ENCODE measurements at places on chromosomes 4 and X.

DNA sequence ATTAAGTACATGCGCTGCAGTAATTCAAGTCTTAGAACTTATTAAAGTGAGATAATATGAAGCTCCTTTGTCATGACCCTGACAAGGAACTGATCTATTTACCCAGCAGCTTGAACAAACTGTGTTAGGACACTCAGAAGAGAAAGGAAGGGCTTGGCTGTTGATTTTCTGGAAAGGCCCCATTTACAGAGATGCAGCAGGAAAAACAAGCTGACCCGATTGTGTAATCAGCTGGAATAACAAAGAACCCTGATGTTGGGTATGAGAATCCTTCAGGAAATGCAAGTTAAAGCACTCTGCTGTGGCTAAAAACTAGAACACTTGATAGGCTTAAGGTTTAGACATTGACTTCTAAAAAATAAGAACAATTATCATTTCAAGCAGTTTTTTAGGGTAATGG is 64.8 kb downstream of the TBC1D9 start:
- DNase-seq = peak; percentile 8

- DNase-seq = no peak
These were observed 55.0 kb downstream of the PSAPL1 start for GRCh38 chr4:7379719-7380118.

DNA sequence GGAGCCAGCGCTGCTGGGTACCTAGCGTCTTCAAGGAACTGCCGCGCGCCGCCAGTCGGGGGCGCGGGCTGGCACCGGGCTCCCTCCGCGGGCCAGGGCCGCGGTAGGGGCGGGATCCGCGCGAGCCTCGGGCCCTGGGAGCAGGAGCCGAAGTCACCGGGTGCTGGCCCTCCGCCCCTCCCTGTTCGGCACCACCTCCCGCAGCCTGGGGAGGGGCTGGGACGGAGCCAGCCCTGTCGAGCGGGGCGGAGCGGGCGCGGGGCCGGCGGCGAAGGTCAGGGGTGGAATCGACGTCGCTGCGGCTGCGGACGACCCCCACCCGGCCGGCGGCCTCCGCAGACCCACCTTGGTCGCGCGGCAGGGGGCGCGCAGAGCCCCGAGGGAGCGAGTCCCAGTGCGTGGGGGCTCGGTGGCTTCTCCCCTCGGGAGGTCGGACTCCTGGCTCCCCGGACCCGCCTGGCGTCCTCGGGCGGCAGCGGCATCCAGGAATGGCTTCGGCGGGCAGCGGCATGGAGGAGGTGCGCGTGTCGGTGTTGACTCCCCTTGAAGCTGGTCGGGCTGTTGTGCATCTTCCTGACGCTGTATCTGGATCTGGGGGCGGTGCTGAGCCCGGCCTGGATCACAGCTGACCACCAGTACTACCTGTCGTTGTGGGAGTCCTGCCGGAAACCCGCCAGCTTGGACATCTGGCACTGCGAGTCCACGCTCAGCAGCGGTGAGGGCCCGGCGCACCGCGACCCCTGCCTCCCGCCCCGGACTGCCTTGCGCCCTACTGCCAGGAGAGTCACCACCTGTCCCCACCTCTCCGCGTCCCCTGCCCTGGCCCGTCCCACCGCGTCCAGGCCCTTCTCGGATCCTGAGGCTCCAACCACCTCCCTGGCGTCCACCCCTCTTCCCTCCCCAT is 50.5 kb upstream of the FAM47C start:
- DNase-seq = no peak

- no peak for DNase-seq
These were observed 148.2 kb downstream of the SMIM20 start for GRCh38 chr4:26062215-26062614.

DNA sequence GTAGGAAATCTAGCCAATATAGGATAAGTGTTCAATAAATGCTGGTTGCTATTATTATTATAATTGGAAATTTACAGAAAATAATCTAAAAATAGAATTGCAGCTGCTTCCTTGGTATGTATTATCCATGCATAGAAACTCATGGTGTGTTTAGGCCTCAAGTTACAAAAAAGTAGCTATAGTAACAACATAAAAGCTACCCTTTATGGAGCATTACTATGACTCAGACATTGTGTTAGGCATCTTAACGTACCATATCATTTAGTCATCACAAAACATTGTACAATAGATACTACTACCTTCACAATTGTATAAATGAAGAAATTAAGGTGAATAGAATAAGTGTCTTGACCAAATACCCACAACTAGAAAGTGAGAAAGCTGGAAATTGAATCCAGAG is 126.9 kb upstream of the NRK start:
- no peak for DNase-seq

DNA sequence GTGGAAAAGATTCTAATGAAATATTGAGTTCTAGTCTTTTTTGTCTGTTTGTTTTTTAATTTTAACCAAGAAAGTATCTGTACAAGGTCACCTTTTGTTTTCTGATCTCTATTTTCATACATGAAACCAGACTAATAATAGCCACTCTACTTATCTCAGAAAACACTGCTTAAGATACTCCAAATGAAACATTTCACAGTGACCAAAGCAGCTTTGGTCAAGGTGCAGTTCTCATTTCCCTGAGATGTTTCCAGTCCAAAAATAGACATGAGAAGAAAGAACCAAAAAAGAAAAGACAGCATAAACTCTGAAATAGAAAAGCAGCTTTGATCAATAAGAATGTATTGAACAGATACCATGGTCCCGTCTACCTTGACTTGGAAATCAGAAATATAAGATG is 782.8 kb downstream of the RAB28 start:
- no peak for DNase-seq

DNA sequence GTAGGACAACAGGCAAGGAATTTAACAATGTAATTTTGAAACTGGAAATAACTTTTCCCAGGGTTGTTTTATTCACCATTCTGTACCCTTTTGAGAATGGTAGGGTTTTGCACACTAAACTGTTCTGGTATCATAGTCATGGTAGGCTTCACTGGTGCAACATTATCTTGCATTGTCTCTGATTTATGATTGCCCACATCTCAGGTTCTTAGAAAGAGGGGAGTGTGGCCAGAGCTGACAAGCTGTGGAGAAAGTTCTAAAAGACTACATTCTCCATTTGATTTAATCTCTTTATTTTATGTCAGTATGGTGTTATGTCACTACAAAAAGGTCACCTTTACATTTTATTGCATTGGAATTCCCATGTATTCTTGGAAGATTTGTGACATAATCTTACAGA is 447.3 kb downstream of the GRIA2 start:
- DNase-seq = no peak

GRCh38 chr4:130747842-130748241 is 1651.9 kb downstream of the C4orf33 start:
- no peak for DNase-seq

DNA sequence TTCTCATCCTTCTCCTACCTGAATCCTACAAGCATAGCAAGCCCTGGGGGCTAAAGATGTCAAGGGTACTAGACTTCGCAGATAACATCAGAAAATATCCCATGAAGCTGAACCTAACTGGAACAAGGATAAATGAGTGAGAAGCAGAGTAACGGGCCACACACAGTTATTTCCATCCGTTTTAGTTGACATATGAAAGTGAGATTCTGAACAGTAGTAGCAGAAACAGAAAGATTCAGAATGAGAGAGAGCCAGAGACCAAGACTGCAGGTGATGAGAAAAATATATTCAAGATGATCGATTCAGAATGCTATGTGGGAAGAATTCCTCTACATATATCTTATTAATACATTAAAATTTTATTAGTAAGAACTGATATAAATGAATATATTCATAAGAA is 165.1 kb downstream of the TSPAN5 start:
- no peak for DNase-seq

DNA sequence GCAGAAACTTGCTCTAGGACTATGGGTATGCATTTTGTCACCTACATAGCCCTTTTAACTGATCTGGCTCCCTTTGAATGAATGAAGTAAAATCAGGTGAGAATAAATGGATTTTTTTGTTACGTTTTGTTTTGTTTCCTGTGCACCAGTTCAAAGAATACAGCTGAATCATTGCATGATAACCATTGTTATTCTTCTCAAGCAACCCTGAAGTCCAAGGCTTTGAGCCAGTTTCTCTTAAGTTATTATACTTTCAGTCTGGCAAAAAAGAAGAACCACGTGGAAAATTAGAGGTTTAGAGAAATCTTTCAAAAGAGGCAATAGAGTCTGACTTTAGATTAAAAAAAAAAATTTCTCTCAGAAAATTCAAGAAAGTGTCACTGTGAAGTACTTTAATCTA is 398.6 kb upstream of the TECRL start:
- DNase-seq = no peak

DNA sequence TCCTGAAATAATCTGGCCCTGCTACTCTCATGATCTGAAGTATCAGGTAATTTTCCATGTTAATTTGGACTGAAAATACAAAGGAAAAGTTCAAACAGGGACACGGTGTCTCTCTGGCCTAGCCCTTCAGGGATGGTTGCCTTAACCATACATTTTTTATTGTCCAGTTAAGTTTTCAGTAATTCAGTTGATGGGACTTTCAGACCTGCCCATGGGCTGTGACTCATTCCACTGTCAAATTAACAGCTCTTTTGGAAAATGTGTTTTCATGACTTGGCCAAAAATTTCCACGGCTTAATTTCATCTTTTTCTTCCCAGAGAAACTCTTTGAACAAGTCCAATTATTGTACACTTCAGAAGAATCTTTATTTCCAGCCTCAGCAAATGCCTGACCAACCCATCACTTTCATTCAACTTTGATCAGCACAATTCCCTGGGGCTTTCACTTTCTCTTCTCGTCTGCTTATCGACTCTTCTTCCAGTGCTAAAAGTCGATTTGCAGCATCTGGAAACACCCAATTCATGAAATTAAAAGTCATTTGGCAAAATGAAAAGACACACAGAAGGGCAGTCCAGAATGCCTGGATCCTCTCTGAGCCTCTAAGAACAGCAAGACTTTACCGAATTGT is 293.9 kb downstream of the RAB28 start:
- no peak for DNase-seq

GRCh38 chr4:121138039-121138825 is 25.9 kb downstream of the TNIP3 start:
- DNase-seq = no peak

GRCh38 chr4:86594559-86595425 is 677 bp downstream of the PTPN13 start:
- peak; percentile 25 for DNase-seq
